ENCODE measurements at places on chromosomes 16 and 17. TPM values are rescaled to one million over a fixed set of nuclear protein-coding genes. Genes with fewer than 3 reads are reported as not detected.

DNA sequence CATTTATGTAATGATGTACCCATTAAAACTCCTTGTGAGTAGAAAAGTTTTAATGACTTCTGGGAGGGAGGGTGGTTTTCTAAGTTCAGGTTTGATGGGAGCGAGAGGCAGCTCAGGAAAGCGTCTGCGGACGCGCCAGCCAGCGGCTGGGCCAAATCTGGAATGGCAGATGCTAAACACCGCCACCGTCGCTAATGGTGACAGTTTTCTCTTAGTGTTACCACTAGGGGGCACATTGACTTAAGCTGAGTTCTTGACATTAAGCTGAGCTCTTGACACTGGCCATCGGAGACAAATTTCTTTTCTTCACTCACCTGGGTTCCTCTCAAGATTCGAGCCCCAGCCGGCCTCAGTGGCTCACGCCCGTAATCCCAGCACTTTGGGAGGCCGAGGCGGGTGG lies 6.7 kb downstream of the TRPV1 start:
- peaks cover 4% of the 10 kb centered on the region for H3K4me1 ChIP-seq
- H3K27me3 ChIP-seq: no peaks in the 10 kb centered on the region
- H3K4me3 ChIP-seq: no peak overlapping the region
- peaks cover 4% of the 10 kb centered on the region for H3K36me3 ChIP-seq
- peak; percentile 6 for DNase-seq

DNA sequence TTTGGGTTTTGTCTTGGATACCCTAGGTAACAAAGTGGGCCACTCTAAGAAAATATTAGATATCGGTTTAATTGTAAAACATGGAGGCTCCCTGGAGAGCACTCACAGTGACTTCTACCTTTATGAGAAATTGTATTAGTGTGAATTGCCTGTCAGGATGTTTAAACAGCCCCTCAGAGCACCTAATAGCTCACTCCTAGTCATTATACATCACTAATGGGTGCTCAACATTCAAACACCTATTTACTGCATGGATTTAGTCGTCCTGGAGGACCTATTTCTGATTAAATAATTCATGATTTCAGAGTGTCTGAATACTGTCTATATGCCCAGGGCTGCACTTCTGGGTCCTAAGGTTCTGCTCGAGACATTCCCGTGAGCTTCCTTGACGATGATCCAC lies 430.2 kb upstream of the EEF2KMT start:
- H3K4me3 ChIP-seq: no peak overlapping the region
- no peak for DNase-seq
- no peak overlapping the region for H3K27ac ChIP-seq
- no peaks in the 10 kb centered on the region for H3K36me3 ChIP-seq
- H3K4me1 ChIP-seq: no peaks in the 10 kb centered on the region
- H3K27me3 ChIP-seq: no peaks in the 10 kb centered on the region

- peaks cover 6% of the 10 kb centered on the region for H3K4me1 ChIP-seq
- DNase-seq: peak; percentile 44
- H3K36me3 ChIP-seq: no peaks in the 10 kb centered on the region
- H3K4me3 ChIP-seq: no peak overlapping the region
- no peak overlapping the region for H3K27ac ChIP-seq
Observed at GRCh38 chr17:7654832-7655540, 4.3 kb downstream of the ATP1B2 start.

DNA sequence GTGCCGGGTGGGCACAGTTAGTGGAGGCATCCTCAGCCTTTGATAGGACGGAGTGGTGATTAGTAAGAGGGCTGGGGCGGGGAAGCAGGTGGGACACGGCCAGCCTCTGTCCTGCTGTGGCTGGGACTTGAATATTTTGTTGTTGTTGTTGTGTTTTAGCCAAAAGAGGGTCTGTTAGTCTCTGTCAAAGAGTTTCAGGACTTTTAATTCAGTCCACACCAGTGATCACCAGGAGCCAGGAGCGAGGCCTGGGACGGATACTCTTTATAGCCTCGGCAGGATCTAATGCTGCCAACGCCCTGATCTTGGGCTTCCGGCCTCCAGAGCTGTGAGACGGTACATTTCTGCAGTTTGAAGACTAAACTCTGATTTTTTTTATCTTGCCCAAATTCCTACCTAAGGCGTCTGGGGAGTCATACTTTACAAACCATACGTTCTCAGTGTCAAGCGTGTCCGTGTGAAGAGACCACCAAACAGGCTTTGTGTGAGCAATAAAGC lies 2.9 kb upstream of the RNF213 start:
- no peak overlapping the region for H3K4me3 ChIP-seq
- no peaks in the 10 kb centered on the region for H3K27me3 ChIP-seq
- no peak for DNase-seq
- peaks cover 16% of the 10 kb centered on the region for H3K4me1 ChIP-seq

The TP53 gene
- total RNA-seq: 26.4 TPM

The SOX8 gene
- total RNA-seq: under 0.01 TPM

DNA sequence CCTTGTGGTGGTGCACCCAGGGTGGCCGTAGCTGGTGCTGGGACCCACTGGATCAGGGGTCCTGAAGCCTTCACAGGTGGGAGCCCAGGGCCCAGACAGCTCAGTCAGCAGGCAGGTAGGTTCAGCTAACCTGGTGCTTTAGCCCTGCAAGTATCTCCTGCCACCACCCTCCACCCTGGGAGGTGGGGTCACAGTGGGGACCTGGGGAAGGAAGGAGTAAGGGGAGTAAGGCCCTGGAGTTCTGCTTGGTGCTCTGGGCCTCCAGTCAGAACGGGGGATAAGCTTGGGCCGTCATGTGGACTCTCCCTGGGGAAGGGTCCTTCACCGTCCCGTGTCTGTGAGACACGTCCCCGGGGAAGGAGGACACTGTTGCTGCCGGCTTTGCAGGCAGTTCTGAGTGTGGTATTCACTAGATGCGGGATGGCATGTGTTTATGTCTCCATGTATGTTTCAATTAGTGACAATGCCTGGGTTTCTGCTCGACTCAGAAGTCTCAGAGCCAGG lies 20.7 kb downstream of the SGSM2 start:
- H3K27me3 ChIP-seq: no peaks in the 10 kb centered on the region
- DNase-seq: no peak
- H3K27ac ChIP-seq: no peak overlapping the region
- H3K4me3 ChIP-seq: no peak overlapping the region
- peaks cover 11% of the 10 kb centered on the region for H3K36me3 ChIP-seq

GRCh38 chr16:84607694-84608093 lies 10.2 kb downstream of the COTL1 start:
- H3K36me3 ChIP-seq: peaks cover 27% of the 10 kb centered on the region
- no peaks in the 10 kb centered on the region for H3K27me3 ChIP-seq
- H3K27ac ChIP-seq: no peak overlapping the region
- DNase-seq: no peak
- H3K4me3 ChIP-seq: no peak overlapping the region
- peaks cover 23% of the 10 kb centered on the region for H3K4me1 ChIP-seq

DNA sequence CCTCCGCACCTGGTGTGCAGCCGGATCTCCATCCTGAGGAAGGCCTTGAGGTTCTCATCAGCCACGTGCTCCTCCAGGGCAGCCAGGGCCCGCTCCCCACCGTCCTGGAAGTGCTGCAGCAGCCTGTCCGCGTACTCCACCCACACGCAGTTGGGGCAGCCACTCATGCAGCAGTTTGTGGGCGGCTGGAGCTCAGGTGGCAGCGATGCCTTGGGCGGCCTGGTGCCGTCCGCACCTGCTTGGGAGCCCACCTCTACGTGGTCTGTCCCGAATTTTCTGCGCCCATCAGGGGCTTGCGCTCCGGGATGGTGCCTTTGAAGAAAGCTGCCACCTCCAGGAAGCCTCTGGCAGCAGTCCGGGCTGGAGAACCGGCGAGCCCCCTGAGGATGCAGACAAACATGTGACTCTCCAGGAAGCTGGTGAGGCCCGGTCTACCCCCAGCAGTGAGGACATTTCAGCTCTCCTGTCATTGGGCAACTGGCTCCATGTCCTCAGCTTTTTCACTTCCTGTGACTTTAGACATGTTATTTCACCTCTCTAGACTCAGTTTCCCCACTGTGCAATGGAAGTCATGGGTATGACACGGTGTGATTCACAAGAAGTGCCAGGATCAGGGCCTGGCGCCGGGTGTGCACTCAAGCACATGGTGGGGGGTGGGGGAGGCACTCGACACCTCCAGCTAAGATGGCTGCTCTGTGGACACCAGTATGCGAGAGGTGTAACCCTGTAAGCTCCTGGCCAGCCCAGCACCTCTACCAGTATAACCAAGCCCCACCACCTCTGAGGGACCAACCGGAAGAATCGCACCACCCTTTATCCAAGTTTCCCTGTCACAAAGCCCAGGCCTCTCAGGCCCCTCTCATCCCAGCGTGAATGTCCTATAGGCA lies 957 bp downstream of the OXLD1 start:
- H3K27me3 ChIP-seq: no peaks in the 10 kb centered on the region
- peaks cover 10% of the 10 kb centered on the region for H3K4me1 ChIP-seq
- H3K4me3 ChIP-seq: peak overlapping the region; percentile 75
- H3K27ac ChIP-seq: peak overlapping the region; percentile 79
- peaks cover 23% of the 10 kb centered on the region for H3K36me3 ChIP-seq

The TNFRSF13B gene
- total RNA-seq: not detected

DNA sequence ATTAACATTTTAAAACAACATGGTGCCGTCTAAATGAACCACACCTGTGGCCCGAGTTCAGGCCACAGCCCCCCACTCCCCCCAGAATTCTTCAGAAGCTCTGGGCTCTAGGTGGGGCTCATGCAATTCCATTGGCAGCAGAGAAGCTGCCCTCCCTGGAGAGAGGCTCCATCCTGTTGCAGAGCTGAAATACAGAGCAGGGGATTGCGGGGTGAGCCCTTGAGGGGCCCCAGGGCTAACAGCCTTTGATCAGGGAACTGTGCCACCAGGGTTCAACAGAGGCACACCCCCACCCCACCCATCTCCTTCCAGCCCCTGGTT lies 69.3 kb downstream of the ABR start:
- DNase-seq: no peak
- no peaks in the 10 kb centered on the region for H3K27me3 ChIP-seq
- peak overlapping the region; percentile 44 for H3K27ac ChIP-seq
- H3K4me3 ChIP-seq: no peak overlapping the region
- H3K4me1 ChIP-seq: peaks cover 33% of the 10 kb centered on the region

DNA sequence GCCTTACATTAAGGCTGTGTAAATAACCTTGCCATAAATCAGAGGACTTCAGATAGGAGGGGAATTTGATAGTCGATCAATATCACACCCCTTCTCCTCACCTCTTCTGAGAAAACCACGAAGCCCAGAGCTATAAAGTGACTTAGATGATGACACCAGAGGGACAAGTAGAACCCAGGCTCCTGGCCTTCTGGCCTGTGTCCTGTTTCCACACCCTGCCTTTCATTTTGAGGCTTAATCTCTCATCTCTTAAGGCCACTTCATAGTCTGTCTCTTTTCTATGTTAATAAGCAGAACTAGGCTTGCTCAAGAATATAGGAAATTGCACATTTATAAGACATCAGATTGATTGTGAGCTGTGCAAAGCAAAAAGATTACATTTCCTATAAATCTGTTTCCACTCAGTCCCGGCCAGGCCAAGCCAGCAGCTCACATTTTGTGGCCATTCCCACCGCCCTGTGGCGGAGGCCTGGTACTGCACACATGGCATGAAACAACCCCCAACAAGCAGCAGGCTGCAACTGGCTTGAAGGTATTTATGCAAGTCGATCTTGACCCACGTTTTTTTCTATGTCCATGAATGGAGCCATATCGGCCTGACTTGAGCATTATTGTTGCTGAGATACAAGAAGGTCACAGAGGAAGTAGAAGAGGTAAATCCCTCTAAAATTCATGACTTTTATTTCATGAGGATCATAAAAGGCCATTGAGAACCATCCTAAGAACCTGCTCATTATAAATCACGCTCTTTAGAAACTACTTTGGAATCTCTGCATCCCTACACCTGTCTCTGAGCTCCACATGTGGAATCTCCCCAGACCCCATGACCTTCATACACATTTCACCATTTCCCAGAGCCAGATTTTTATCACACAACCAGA lies 93.7 kb downstream of the PMP22 start:
- peaks cover 7% of the 10 kb centered on the region for H3K27me3 ChIP-seq
- peak; percentile 75 for DNase-seq
- H3K27ac ChIP-seq: no peak overlapping the region
- no peak overlapping the region for H3K4me3 ChIP-seq

GRCh38 chr16:69600202-69600601 lies 34.4 kb downstream of the NFAT5 start:
- DNase-seq: no peak
- no peaks in the 10 kb centered on the region for H3K27me3 ChIP-seq
- no peaks in the 10 kb centered on the region for H3K36me3 ChIP-seq
- H3K27ac ChIP-seq: no peak overlapping the region

The TRIM72 gene
- not detected for total RNA-seq

GRCh38 chr16:88499836-88500251 lies 46.8 kb downstream of the ZFPM1 start:
- peaks cover 3% of the 10 kb centered on the region for H3K36me3 ChIP-seq
- no peak overlapping the region for H3K4me3 ChIP-seq
- no peaks in the 10 kb centered on the region for H3K4me1 ChIP-seq
- no peak for DNase-seq

GRCh38 chr16:56684926-56685590 lies 2.8 kb downstream of the MT1X start:
- H3K4me3 ChIP-seq: no peak overlapping the region
- no peaks in the 10 kb centered on the region for H3K27me3 ChIP-seq
- peaks cover 7% of the 10 kb centered on the region for H3K4me1 ChIP-seq
- H3K36me3 ChIP-seq: no peaks in the 10 kb centered on the region

The TEKT5 gene
- not detected for total RNA-seq

DNA sequence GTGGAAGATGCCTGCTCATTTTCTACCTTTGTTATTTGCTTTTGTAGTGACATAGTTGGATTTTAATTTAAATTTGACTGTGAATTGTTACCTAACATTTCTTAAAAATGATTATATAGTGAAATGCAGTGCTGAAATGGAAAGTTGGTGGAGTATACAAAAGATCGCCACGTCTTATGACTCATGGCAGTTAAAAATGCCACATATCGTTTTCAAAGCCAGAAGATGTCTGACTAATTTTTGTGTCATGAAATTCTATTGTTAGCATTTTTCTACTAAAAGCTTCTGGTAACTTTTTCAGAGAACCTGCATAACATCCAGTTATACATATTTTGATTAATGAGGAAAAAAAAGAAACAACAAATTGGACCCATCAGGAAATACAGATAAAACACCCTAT lies 20.6 kb downstream of the MAP2K4 start:
- H3K36me3 ChIP-seq: no peaks in the 10 kb centered on the region
- H3K27me3 ChIP-seq: no peaks in the 10 kb centered on the region
- peak; percentile 87 for DNase-seq

DNA sequence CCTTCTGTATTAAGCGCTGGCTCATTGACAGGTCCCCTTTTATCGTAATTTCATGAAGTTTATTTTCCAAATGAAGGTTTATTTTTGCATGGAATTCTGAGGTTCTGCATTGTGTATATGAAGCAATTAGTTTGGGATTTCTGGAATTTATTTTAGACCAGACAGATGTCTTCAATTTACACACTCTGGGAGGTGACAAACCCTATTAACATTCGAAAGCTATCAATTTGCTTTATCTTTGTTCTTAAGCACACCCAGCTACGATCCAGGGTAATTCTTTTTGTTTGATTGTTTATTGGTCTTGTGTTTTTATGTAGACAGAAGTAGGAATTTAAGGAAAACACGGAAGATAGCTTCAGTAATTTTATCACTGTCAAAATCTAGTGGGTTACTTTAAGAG lies 264.6 kb downstream of the HS3ST3A1 start:
- peak overlapping the region; percentile 9 for H3K27ac ChIP-seq
- peaks cover 5% of the 10 kb centered on the region for H3K4me1 ChIP-seq
- DNase-seq: peak; percentile 33
- no peak overlapping the region for H3K4me3 ChIP-seq
- H3K36me3 ChIP-seq: no peaks in the 10 kb centered on the region

Data from IMR-90 (cell line).